ENCODE measurements at places on chromosomes 7 and 10.

DNA sequence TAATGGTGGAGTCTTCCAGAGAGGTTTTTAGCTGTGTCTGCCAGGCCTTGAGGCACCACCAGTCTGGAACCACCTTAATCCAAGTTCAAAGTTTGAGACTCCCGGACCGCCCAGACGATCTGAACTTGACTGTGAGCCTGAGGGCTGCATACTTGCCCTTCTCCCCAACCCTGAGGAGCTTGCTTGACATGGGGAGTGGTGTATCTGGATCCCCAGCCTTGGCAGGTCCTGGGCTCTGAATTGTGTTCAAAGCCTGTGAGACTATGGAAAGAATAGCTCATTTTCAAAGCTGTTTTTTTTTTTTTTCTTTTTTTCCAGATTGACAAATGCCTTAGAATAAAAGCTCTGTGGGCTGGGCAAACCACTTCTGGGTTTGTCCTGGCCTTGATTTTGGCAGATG lies 22.3 kb upstream of the CAMK1D start:
- DNase-seq, result no peak

- DNase-seq, result no peak
These were observed 107.7 kb downstream of the SEPTIN7 start for GRCh38 chr7:35908331-35909216.

GRCh38 chr7:54798530-54798929 lies 39.5 kb upstream of the SEC61G start:
- no peak for DNase-seq

GRCh38 chr10:63344269-63344668 lies 121.5 kb downstream of the JMJD1C start:
- no peak for DNase-seq

DNA sequence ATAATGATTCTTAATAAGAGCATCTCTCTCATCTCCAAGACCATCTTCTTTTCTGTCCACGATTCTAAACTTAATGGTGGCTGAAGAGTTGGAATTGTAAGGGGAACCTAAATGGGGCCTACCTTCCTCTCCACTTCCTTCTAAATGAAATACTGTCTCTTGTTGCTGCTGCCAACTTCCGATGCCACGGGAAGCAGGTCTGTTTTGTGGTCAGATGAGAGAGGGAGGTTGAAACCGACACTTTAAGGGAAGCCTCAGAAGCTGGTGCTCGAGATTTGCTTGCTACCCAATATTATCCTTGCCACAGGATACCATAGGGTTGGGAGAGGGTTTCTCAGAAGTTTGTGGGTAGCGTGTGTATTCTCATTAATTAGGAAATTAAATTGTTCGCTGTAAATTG lies 464.1 kb downstream of the SUGCT start:
- no peak for DNase-seq

GRCh38 chr7:150927956-150928344 lies 50.2 kb downstream of the KCNH2 start:
- no peak for DNase-seq

- DNase-seq, result no peak
These were observed 80.5 kb downstream of the KCNMA1 start for GRCh38 chr10:77556990-77557601.

- DNase-seq, result no peak
These were observed 199.9 kb upstream of the GRB10 start for GRCh38 chr7:50982626-50983025.

DNA sequence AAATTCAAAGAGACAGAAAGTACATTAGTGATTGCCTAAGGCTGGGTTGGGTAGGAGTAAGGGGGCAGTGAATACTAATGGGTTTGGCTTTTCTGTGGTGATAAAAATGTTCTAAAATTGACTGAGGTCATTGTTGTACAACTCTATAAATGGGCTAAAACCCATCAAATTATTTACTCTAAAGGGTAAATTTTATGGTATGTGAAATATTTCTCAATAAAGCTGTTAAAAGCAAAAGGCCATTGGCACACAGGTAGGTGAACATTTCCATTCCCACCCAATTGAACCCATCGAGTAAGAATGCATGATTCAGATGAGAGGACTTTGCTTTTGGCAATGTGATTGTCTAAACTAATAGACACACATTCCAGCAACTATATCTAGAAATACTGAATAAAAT lies 579.4 kb downstream of the GATA3 start:
- DNase-seq, result no peak

- no peak for DNase-seq
These were observed 94.2 kb upstream of the PRKCQ start for GRCh38 chr10:6674291-6674690.

DNA sequence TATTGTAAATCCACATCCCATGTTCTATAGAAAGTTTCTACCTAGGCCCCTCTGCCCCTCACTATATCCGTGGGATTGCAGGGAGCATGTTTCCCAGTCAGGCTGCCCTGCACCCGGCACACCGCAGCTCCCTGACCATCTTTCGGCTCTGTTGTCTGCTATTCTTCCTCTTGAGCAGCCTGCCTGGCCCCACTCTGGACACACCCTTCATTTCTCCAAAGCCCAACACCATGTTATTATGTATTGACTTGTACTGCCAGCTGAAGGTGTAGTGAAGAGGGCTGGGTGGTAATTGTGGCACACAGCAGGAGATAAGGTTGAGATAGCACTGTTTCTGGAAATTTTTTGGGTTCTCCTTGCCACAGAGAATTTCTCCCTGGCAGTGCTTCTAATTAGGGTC lies 9.8 kb downstream of the LRMDA start:
- no peak for DNase-seq

- DNase-seq, result no peak
These were observed 98.9 kb downstream of the PRLHR start for GRCh38 chr10:118496525-118496924.

GRCh38 chr7:141234335-141235105 lies 160.7 kb downstream of the TMEM178B start:
- DNase-seq, result no peak

GRCh38 chr7:64562256-64562625 lies 630 bp downstream of the ZNF680 start:
- DNase-seq, result no peak

GRCh38 chr7:35348611-35349400 lies 94.9 kb upstream of the TBX20 start:
- no peak for DNase-seq

DNA sequence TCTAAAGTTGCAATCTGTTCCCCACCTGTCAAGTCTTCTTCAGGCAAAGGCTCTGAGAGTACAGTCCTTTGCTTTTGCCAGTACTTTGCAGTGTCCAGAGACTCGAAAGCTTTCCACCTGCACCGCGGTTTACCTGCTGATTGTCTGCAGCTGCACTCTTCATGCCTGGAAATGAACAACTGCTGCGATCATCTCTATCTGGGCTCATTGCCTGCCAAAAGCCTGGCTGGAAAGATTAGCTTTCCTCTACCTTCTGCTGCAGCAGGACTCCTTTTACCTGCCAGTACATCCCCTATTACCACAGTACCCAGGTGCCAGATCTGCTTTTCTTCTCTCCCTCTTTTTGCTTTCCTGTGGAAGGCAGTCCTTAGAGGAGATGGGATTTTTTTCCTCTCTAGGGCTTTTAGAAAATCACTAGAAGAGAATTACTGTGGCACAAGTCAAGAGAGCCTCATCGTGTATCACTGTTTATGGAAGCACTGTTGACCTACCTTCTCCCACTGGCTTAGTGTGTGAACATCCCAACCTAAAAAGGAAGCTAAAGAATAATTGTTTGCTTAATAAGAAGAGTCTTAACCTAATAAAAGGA lies 2.2 kb downstream of the STRIP2 start:
- DNase-seq, result no peak

DNA sequence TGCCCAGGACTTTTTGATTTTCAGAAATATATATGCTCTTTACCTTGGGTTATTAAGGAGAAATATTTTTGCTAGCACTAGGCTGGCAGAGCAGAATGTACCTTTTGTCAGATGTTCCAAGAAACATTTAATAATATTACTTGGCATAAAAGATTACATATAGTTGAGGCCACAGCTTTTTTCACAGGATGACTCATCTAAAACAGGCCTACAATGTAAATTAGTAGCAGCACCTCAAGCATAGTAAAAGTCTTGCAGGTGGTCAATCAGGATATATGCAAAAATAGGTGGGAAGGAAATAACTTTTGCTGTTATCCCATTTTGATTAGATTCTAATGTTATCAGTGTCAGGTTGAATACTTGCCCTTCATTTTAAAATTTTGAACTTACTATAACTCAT lies 14.9 kb upstream of the ITGB1 start:
- no peak for DNase-seq

- no peak for DNase-seq
These were observed 112.4 kb downstream of the CDK6 start for GRCh38 chr7:92723943-92724342.

GRCh38 chr7:102170393-102170970 lies 116.2 kb upstream of the SH2B2 start:
- DNase-seq, result no peak

- DNase-seq, result no peak
These were observed 12.0 kb upstream of the PARP12 start for GRCh38 chr7:140074780-140075179.

DNA sequence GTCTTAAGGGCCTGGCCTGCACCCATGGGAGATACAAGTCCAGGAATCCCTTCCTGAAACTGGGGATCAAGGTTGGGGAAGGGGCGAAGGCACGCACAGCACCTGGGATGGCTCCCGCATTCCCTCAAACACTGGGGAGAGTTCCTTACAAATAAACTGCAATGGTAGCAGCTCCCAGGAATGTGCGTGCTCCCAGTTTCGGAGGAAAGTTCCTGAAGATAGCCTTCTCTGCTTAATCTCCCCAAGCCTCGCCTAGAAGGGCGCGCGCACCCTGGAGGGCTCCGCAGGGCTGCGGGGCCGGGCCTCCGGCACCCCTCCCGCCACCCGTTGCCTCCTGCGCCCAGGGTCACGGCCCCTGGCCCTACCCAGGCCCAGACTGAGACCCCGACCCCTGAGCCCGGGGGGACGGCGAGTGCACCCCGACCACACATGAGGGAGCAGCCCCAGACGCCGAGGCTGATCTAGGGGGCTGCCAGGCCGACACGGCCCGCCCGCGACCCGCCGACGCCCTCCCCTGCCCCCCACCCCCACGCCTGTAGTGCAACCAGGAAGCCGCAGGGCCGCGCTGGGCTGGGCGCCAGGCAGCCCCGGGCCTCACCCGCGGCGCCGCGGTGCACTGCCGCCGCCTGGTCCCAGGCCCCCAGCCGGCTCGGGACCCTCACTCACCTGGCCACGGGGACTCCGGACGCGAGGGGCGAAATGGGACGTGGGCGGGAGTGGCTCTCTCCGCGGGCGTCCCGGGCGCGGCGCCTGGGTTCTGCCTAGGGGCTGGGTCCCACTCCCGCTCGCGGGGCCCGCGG lies 460 bp downstream of the ANXA11 start:
- no peak for DNase-seq

GRCh38 chr7:46932676-46933424 lies 649.1 kb downstream of the TNS3 start:
- DNase-seq, result no peak

DNA sequence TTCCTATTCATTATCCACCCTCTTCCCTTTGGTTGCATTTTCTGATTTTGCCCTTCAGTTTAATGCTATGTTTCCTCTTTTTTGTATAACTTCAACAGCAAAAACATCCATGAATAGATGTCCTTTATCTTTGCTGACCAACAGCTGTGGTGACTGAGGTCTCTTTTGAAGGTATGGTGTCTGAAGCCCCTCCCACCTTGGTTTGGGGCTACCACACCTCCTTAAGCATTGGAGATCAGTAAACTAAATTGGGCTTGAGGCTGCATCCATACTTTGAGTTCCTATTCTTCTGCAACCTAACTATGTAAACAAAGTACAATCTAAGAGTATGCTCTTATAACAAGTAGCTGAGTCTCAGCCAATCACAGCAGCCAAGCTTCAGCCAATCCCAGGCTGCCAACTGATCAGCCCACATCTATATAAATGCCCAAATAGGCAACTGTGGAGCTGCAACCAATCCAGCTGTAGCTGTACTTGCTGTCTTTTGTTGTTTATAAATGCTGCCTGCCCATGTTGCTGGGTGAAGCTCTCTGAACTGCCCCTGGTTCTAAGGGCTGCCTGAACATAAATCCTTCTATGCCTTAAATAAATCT lies 69.4 kb upstream of the PDLIM1 start:
- no peak for DNase-seq

DNA sequence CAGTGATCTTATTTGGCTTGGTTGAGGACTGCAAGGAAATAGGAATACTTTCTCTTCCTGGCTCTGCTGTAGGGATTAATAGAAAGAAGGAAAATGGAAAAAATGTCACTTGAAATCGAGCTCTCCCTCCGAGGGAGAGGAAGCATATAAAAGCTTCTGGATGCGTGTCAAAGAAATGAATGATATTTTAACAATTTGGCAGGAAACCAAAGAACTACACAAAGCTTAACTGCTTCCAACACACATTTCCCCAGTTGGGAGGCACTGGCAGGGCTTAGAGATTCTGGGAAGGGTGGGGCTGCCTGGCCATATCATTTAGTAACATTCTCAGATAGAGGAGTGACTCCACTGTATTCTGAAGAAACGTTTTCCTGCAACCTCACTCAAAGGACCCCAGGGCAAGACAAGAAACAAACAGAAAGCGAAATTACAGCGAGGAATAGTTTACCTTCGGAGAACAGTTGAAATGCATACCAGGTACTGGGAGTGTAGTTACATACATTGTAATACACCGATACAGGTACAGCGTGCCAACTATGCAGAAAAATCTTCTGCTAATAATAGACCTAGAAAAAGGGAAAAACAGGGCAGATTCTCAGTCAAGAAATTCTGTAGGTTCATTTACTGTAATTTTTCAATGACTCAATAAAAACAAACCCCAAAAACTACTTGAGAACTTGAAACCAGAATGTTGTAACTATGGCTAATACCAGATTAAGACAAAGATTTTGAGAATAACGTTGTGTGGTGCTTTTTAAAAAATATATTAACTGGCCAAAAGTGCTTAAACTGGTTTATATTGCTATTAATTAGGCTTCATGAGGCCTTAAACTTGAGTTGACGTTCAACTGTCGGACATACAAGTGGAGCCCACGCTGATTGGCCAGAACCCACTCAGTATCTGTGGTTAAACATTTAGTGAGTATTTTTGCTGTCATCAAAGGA lies 75.7 kb upstream of the ASAH2 start:
- DNase-seq, result no peak
